PC-9 (cell line): ENCODE measurements at places on chromosomes 1 and 21.

DNA sequence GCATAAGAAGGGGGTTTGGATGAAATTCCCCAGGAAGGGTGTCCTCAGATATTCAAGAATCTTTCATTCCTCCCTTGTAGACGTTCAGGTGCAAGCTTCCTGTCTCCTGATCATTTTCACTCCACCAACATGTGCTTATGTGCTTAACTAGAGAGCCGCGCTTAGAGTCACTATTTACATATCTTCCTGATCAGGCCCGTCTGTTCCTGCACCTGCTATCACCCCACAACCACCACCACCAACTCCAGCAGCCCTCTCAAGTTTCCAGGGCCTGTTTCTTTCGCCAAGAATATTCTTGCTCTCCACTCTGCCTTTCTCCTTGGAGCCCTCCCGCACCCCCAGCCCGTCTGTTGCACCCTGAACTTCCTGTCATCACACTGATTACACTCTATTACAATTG lies 113.4 kb downstream of the SPSB1 start:
- DNase-seq, result no peak

DNA sequence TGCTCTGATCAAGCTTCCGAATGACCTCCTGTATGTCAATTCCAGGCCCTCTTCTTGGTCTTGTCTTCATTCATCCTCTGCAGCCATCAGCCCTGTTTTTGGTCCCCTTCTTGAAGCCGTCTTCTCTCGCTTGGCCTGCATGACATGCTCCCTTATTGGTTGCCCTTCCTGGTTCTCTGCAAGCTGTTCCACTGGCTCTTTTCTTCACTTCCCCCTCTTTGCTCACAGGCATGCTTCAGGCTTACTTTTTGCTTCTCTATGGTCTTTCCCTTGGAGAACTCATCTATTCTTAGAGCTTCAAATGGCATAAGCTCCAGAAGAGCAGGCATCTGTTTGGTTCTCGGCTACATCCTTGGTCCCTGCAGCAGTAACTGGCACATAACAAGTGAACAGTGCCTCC lies 38.8 kb downstream of the PDPN start:
- DNase-seq, result no peak

- DNase-seq, result no peak
Measured at GRCh38 chr1:238439511-238439910, 548.8 kb upstream of the ZP4 start.

DNA sequence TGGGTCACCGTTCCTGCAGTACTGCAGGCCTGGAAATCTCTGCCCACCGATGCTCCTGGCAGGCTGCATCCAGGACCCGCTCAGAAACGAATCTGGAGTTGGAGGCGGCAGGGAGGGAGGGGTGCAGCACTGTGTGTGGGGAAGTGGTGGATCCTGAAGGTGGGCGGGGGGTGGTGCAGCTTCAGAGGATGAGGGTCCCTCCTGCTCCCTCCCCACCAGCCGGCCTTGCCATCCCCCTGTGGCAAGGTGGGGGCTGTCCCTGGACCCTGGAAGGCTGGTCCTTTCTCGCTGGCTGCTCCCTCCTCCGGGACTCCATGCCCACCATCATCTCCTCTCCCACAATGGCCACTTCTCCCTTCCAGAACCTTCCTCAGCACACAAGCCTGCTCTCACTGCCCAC lies 60.4 kb downstream of the B3GALT5 start:
- no peak for DNase-seq
